ELR (cell line): ENCODE measurements at places on chromosomes 7 and 10.

DNA sequence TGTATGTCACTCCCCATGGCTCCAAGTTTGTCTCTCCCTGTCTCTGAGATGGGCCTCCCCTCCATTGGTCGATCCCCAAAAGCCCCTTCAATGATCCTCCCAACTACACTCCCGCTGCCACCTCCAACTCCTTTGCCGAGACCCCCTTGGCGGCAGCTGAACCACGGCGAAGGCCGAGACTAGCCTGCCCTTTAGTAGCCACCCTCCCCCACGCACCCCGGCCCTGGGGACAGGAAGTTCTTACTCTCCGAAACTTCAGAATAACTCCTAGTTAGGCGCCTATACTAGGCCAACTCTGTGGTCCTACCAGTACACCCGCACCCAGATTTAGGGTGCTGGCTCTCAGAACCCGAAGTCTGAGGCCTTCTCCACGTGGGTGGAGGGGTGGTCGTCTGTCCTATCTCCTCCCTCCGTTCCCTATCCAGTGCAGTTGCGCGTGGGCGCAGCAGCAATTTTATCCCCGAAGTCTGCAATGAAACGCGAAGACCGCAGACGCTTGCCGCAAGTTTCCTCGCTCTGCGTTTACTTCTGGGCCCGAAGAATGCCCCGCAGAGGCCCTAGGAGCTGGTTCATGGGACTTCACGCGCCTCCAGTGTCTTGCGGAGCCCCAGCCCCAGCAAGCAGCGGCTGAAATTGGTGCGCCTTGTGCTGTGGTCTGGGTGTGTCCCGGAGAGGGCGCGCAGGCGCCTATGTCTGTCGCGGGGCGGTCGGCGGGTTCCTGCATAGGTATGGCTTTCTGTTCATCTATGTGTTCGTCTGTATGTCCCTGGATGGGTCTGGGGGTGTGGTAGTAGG is 82.6 kb upstream of the SLF2 start:
- DNase-seq, result no peak

DNA sequence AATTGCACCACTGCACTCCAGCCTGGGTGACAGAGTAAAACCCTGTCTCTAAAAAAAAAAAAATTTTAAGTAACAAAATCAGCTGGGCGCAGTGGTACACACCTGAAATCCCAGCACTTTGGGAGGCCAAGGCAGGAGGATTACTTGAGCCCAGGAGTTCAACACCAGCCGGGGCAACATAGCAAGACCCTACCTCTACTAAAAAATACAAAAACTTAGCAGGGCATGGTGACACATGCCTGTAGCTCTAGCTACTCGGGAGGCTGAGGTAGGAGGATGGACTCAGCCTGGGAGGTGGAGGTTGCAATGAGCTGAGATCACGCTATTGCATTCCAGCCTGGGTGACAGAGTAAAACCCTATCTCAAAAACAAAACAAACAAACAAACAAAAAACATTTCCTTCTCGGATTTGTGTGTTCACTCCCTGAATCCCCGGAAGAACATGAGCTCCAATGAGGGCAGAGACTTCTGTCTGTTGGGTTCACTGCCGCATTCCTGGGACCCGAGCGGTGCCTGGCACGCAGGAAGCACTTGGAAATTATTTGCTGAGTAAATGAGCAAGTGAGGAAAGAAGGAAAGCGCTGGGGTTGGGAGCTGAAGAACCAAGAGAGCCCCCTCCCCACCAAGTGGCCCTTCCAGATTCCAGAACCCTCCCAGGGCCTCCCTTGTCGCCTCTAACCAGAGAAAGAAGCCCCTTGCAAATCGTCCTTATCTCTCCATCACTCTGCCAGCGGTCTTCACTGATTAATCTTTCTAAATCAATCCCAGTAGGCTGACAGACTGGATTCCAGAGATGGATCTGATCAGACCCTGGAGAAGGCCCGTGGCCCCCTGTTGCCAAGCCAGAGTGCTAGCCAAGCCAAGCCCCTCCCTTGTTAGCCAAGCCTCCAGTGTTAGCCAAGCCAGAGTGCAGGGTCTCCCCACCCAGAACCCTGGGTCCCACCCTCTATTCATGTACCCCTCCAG is 6.2 kb downstream of the TNRC18 start:
- peak; percentile 59 for DNase-seq

GRCh38 chr10:121854809-121855445 is 72.9 kb downstream of the ATE1 start:
- no peak for DNase-seq

- no peak for DNase-seq
Measured at GRCh38 chr10:43700306-43700705, 51.6 kb upstream of the ZNF32 start.

DNA sequence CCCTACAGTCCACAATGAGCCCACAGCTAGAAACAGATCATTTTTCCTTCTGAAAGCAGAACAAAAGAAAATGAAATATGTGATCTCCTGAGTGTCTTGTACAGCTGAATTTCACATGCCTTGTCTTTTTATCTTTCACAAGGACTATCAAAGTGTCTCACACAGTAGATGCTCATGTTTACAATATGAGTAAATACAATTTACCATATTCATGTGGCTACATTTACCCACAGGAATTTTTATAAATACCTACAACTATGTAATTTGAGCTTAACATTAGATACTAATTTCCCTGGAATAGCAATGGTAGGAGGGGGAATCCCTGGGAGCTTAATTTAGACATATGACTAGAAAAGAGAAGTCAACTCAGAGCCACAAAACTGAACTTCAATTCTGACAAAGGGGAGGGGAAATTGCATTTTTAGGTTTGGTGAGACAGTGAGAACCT is 186.2 kb downstream of the MACC1 start:
- DNase-seq, result peak; percentile 63

DNA sequence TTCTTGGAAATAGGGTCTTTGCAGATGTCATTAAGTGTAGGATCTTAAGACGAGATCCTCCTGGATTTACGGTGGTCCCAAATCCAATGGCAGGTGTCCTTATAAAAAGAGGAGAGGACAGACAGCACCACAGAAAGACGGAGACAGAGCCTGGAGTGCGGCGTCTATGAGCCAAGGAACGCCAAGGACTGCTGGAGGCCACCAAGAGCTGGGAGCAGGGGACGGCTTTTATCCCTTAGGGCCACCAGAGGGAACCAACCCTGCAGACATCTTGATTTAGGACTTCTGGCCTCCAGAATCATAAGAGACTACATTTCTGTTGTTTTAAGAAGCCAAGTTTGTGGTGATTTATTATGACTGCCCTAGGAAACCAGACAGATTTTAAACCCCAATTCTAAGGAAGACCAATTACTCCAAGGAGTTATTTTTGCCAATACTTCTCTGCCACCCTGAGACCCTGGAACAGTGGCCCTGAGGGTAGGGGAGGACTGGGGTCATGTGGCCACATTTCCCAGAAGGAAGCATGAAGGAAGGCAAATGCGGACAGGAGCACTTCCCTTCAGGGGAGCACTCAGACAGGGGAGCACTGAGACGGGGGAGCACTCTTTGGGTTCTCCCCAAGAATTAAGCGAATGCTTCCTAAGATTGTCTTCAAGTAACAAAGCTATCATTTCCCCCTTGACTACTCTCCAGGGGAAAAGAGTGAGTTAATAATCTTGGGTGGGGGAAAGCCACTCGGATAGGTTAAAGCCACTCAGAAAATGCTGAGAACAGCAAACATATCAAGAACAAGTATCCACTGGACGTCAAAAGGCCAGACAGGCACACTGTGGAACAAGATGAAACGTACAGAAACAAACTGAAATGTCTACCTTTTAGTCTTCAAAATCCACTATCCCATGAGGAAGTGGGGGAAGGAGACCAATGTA is 67.5 kb downstream of the CHST15 start:
- peak; percentile 12 for DNase-seq

DNA sequence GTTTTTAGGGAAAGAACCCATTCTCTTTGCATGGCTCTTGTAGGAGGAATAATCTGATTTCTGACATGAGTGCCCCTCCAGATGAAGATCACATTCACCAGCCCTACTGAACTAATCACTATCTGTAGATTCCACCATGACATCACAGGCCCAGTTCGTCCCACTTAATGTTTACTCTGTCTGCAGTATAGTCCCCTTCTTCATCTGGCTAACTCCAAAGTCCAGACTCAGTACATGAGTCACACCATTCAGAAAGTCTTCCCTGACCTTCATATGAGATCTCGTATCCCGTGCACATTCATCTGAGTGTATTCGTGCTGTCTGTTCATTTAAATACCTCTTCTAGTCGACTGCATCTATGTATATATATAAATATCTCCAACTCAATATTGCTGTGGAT is 366.5 kb upstream of the AKR1E2 start:
- peak; percentile 18 for DNase-seq

DNA sequence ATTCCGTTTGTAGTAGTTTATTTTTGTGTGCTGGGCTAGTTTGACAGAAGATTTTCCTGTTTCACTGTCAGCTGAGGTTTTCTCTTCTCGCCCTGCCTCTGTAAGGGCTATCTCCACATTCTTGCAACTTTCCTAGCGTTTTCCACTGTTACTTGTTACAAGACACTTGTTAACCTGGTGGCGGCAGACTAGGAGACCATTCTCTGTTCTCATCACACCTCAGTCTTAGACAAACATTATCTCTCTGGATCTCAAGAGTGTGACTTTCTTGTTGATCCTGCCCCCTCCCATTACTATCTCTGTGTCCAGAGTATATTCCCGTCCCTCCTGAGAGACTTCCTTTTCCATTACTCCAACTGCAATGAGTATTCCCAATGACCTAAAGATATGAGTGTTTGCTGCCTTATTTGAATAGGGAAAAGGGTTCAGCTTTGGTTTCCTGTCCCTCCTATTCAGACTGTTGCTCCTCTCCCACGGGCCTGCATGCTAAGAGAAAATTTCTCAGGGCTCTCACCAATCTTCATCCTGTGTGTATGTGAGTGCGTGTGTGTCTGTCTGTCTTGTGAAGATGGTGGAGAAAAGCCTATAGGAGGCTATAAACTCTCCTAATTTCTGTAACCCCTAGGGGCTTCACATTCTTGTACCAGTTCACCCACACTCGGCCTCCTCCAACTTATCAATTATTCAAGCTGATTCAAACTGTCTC is 722.4 kb upstream of the POT1 start:
- DNase-seq, result no peak

GRCh38 chr7:13908667-13909397 is 80.6 kb downstream of the ETV1 start:
- peak; percentile 60 for DNase-seq

DNA sequence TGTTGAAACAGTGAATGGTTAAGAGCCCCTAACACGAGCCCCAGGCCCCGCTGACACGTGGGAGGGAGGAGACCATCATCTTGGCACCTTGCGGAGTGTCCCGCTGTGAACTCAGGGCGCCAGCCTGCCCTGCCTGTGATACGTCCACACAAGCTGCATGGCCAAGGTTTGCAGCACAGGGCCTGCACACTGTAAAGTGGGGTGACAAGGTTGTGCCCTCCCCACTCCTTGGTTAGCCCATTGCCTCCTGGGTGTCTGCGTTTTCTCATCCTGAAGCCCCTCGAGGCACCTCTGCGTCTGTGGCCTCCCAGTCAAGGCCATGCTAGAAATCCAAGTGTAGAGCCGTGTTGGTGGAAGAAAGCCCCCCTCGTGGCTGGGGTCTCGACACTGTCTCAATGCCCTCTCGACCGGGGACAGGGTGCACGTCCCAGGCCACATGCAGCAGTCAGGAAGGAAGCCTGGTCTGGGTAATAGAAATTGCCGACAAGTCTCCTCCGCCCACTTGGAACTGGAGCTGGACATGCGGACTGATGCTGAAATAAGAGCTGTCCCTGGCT is 192.1 kb downstream of the DNAJB6 start:
- DNase-seq, result no peak

DNA sequence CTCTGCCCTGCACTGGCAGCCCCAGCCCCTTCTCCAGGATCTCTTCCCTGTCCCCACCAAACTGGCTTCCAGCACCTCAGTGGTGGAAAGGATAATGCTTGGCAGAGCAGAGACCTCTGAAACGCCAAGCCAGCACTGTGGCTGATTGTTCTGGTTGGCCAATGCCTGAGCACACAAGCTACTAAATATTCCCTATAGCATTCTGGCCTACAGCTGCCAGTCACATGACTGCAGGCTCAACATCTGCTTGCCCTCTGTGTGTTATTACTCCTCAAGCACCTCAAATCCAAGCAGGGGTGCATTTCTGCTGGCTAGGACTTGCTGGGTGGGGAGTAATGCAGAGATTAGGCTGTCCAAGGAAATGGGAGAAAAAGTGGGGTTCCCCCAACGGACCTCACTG is 6.1 kb downstream of the TBATA start:
- no peak for DNase-seq

- peak; percentile 46 for DNase-seq
Measured at GRCh38 chr7:6640246-6640721, 3.2 kb downstream of the ZNF316 start.

DNA sequence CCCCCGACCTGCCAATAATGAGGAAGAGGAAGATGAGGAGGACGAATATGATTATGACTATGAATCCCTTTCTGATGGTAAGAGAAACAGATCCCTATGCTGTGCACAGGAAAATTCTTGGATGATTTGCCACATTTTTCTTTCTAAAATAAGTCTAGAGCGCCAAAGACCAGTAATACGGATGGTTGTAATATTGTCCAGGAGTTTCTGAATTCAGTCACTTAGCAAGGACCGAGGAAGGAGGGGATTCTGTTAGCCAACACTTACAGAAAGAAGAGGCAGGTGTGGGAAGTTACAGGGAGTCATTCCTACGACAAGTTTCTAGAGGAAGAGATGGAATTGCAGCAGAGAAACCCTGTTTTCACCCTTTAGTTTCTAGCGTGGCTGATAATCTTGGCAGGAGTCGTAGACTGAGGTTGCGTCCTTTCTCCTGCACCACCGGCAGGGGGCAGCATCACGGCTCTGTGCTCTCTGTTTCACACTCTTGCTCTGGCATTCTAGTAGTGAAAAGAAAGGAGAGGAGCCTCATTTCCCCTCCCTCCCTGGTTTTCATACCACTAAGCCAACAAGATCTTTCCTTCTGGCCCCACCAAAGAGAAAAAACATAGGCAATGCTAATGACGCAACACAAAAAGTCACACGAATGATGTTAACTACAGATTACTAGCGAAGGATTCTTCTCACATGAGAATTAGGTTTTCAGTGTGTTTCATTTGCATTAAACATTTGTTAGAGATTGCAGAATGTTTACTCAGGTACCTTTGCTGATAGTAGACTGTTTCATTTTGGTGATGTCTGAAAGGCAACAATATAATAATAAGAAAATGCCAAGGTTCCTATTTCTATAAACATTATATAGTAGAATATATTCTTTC is 82.7 kb downstream of the NOC3L start:
- peak; percentile 67 for DNase-seq

- peak; percentile 58 for DNase-seq
Measured at GRCh38 chr10:3136763-3137611, 35.6 kb downstream of the PITRM1 start.

- peak; percentile 41 for DNase-seq
Measured at GRCh38 chr7:26197153-26198115, 3.1 kb downstream of the HNRNPA2B1 start.

- no peak for DNase-seq
Measured at GRCh38 chr10:44898665-44899064, 12.5 kb upstream of the TMEM72 start.

- peak; percentile 59 for DNase-seq
Measured at GRCh38 chr10:94076325-94076841, 82.7 kb downstream of the PLCE1 start.

- no peak for DNase-seq
Measured at GRCh38 chr10:11212288-11213085, 194.8 kb downstream of the CELF2 start.
